ENCODE measurements at places on chromosomes 5 and 9.
A peak's percentile ranks its signal among the peaks of the same experiment; 100 is the strongest.

GRCh38 chr9:69122082-69122548 lies 52.0 kb upstream of the TJP2 start:
- DNase-seq: peak; percentile 48

DNA sequence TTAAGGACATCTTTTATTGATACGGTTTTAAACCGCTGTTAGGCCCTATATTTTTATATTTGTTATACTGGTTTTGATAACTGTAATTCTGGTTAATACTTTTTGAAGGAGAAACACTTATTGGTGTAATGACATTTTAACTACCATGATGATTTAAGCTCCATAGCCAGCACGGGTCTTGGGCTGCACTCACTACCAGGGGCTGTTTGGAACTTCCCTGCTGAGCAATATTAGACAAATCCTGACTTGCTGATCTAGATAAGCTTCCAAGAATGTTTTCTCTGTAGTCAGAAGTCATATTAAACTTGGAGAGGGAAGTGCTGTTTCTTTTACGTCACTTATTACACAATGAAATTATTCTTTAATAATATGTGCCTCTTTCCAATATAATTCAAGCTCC lies 540.0 kb upstream of the GRAMD2B start:
- no peak for DNase-seq

- DNase-seq: no peak
These were observed 39.6 kb downstream of the RGS3 start for GRCh38 chr9:113503131-113503541.

DNA sequence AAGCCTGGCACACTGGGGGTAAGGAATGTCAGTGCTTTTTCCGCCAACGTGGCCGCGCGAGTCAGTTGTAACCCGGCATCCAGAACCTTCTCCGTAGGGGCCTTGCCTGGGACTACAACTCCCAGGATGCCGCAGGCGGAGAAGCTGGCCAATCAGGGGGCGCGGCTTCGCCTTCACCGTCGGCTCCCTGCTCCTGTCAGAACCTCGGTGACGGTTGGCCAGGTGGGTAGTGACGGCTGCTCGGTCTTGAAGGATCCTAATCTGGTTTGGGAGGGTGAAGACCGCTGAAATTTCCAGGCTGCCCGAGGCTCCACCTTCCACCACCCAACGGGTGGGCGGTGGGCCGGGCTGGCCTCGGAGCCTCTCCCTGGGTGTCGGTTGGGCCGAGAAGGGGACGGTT lies at the start of gene C5orf58:
TSS of gene C5orf58 (plus strand) at position 200 of the 400 bp plus-strand sequence. CDS start 1,992 bp downstream, outside the sequence.
- DNase-seq: no peak

DNA sequence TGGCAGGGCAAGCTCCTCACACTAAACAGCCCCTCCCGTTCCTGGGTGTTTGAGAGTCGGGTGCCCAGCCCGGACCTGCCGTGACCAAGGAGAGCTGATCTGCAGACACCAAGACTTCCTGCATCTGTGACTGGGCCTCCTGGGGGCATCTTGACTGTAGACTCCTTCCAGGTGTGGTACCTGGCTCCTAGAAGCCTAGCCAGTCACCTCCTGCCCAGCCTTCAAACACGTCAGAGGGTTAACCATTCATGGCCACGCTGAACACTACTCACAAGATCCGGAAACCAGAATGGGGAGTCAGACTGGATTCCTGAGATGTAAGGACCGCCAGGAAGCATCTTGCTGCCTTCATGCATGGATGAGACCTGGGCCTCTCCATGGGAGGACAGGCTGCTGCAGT lies 3.7 kb upstream of the LCN2 start:
- no peak for DNase-seq

DNA sequence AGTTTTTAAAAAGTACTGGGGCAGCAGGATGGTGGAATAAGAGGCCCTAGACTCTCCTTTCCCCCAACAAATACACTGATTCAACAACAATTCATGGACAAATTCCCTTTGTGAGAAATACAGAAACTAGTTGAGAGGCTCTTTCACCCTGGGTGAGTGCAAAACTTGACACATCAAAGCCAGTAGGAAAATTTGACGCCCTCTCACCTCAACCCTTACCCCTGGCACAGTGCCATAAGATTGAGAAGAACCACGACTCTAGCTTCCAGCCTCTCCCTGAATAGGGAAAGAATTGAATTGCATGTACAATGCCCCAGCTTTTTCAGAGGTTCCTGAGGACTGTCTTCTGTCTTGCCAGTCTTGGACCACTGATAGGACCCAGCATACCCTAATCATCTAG lies 12.3 kb downstream of the KIF4B start:
- no peak for DNase-seq

DNA sequence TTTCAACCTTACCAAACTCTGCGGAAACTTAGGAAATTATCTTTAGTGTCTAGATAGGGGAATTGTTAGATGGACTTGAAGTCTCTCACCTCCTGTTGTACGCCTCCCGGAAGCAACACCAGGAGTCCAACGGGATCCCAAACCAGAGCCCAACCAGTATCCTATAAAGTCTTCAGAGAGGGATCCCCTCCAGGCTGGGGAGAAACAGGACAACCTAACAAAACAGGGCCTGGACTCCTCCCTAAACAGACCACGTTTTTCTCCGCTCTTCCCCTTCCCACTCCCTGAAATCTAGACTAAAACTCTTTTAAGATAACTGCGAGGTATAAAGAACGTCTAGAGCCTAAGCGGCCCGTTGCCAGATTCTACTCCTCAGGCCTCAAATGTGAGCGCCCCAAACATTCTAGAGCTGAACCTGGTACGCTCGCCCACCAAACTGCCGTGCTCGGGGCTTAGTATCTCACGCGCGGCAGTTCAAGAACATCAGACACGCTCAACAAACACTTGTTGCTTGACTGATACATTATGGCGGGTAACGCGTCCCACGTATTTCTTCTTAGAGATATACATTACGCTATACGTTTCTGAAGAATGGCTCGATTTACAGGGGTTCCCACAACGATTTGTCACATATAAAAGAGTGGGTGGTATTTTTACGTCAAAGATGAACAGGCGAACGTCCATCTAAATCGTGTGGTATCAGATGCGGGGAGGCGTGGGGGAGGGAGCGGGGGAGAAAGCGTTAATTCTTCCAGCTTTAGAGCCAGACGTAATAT lies 663 bp upstream of the SMIM27 start:
- peak; percentile 57 for DNase-seq

- DNase-seq: no peak
These were observed 105.8 kb downstream of the GABBR2 start for GRCh38 chr9:98602839-98603500.

DNA sequence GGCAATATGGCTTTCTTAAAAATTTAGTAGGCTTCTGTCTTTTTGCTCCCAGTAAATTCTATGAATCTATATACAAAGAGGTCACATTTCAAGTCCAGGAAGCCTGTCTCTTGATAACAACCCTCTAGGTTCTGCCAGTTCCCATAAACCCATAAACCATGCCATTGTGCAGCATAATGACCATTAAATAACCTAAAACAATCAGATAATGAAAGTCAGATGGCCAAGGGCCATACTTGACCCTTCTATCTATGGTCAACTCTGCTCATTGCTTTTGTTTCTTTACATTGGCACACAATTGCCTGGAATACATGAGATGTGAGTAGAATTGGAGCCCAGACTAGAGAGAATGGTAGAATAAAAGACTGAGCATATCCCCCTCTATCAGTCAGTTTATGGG lies 305.4 kb upstream of the KIF2A start:
- no peak for DNase-seq
